ENCODE measurements at places on chromosomes 12 and 14.

GRCh38 chr12:26805401-26805971 is 27.5 kb downstream of the ITPR2 start:
- no peak for DNase-seq

DNA sequence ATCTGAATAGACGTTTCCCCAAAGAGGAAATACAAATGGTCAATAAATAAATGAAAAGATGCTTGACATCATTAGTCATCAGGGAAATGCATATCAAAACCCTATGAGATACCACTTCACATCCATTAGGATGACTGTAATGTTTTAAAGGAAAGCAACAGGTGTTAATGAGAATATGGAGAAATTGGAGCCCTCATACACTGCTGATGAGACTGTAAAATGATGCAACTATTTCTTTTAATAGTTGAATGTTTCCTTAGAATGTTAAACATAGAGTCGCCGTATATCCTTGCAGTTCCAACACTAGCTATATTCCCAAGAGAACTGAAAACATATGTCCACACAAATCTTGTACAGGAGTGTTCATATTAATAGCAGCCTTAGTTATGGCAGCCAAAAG is 133.2 kb downstream of the SLC38A4 start:
- no peak for DNase-seq

- DNase-seq, result no peak
These were observed 140.2 kb downstream of the MED13L start for GRCh38 chr12:116137318-116137717.

- no peak for DNase-seq
These were observed 56.3 kb downstream of the DHRS2 start for GRCh38 chr14:23692416-23692815.

- DNase-seq, result no peak
These were observed 381.0 kb downstream of the SNAPC1 start for GRCh38 chr14:62143245-62143644.

Measured in activated CD8-positive, alpha-beta memory T cell treated with anti-CD3 and anti-CD28 coated beads, Interleukin-2, amount 50 U/mL, for 48 hours (primary cell).